ENCODE measurements at places on chromosomes 3 and 15.

DNA sequence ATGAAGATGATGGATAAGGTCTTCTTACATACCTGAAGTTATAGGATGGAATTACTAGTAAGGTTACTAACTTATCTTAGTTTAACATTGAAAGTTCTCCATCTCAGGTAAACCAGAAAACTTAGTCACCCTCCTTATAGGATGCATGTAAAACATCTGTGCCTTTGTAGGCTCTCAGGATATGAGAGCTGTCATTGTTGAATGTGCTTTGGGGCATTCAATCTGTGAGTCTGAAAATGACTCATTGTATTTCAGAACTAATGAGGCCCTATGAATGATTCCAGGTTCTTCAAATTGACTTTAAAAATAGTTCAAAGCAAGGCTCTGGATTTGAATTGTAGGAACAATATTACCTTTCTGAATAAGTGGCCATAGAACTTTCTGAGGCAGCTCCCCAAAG, 237.7 kb upstream of the AZI2 start:
- DNase-seq = no peak

DNA sequence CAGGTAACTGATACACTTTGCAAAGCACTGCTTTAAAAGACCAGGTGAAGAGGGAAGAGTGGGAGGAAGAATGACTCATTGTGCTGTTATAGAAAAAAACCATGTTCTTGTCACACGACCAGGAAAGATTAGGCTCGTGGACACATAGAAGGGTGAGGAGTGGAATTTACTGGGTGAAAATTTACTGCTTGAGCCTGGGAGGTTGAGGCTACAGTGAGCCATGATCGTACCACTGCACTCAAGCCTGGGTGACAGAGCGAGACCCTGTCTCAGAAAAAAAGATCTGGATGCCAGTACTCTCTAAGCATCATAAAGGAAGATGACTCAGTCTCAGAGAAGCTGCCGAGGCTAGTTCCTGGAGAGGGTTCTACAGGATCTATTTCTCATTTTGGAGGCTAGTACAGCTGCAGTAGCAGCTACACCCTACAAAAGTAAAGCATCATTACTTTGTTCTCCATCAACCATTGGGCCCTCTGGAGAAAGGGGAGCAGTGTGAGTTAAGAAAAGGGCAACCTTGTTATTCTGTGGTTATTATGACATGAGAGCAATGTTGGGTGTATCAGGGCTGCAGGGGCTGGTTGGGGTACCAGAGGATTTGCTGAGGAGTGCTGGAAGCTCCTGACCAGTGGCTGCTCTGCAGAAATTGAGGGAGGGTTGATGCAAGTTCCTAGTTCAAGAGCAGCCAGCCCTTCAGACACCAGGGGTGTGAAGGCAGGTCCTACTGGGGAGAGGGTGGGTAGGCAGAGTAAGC, 75.4 kb downstream of the CMTM8 start:
- no peak for DNase-seq

- DNase-seq = no peak
Observed at GRCh38 chr3:188680189-188680588, 491.6 kb upstream of the TPRG1 start.

DNA sequence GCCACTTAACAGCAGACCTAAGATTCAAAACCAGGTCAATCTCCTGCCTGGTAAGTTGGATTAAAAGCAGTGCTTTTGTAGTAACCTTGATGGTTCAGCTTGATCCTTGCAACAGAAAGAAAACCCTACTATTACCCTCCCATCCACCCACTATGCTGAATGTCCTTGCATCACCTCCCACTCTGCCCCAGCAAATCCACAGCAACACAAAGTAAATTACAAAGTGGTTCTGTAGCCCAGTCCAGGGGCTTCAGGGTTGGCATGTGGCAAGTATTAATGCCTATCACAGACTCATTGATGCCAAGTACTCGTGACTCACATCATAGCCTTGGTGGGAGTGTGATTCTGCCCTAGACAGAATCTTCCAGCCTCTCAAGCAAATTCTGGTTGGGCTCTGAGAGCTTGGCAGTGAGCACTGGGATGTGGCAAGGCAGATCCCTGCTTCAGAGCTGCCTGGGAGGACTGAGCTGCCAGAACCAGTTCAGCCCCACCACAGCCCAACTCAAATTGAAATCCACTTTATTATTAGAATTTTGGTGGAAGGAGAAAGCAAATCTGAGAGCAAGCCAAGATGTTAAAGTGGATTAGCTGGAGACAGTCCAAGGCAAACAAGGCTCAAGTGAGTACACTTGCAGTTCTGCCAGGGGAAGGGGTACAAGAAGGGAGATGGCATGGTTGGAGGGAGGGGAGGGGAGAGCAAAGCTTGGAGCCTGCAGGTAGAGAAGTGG, 225.8 kb upstream of the UMPS start:
- no peak for DNase-seq

- no peak for DNase-seq
Observed at GRCh38 chr3:66320390-66320789, 99.6 kb downstream of the SLC25A26 start.

GRCh38 chr15:69842851-69843250, 254.9 kb downstream of the TLE3 start:
- DNase-seq = no peak

GRCh38 chr3:81198216-81198615, 563.2 kb downstream of the GBE1 start:
- DNase-seq = no peak

- no peak for DNase-seq
Observed at GRCh38 chr3:58052373-58053273, 44.4 kb downstream of the FLNB start.
